ENCODE measurements at places on chromosomes 3 and 15.

DNA sequence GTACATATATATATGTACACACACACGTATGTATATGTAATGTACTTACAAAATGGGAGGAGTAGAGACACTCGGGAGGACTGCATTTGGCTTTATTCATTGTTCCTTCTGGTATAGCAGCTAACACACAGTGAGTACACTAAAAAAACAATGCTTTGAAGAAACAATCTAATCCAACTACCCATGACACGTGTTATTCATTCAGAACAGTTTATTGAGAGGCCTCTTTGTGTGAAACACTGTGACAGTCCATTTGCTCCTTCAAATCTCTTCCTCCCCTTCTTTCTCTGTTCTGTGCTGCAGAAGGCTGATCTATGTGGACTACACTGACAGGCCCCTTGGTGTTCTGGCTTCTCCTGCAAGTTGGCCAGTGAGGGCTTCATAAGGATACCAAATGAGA lies 1075.9 kb upstream of the CFAP20DC start:
- no peak for DNase-seq

GRCh38 chr15:34070003-34070402 lies 31.0 kb upstream of the AVEN start:
- no peak for DNase-seq

DNA sequence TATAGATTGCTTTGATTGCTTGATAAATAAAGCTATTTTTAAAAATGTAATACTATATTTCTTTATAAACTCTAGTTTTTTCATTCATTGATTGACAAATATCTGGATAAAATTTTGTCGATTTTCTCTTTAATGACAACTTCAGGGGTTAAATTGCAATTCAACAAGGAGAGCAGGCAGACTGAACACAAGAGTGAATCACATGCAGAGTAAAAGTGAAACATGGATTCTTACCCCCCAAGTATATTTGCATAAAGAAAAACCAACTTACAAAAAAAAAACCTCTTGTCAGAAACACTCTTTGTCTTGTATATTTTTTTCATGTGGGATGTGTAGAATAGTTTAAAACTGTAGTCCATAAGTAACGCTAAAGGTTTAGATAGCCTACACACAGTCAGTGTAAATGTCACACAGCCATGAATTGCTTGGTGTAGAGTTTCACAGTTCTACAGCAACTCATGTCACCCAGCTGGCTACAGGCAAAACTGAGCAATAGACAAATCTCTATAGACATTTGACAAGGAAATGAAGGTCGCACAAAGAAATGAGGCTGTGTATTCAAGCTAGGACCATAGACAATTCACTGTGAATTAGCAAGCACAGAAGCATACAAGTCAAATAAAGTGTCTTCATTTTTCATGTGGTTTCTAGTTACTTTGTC lies 141.6 kb downstream of the THRB start:
- DNase-seq: no peak

- no peak for DNase-seq
Measured at GRCh38 chr3:53215816-53216215, 40.0 kb downstream of the TKT start.

GRCh38 chr3:101942356-101942755 lies 93.0 kb downstream of the NFKBIZ start:
- no peak for DNase-seq

GRCh38 chr15:85421116-85421925 lies 40.9 kb downstream of the AKAP13 start:
- no peak for DNase-seq

DNA sequence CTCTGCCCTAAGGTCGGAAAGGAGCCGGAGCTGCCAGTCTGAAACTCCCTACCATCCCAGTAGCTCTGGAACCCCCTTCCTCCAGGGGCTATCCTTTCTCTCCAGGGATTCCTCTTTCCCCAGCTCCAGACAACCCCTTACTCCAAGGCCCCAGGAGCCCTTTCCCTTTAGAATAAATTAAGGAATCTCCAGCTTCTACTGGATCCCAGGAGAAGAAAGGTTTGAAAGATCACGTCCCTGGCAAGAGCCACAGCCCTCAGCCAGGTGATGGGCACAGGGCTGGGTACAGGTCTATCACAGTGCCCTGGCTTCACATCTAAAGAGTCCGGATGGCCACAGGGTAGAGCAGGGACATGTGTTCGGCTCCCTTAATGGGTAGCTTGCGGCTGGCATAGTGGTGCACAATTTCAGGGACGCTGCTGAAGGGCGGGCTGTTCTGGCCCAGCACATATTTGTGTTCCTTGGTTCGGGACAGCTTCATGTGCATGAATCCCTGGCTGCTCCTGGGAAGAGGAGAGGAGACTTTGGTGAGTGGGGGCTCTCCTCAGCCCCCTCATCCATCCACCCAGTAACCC lies 20.0 kb downstream of the SHF start:
- no peak for DNase-seq

GRCh38 chr3:134294302-134295280 lies 43.9 kb upstream of the RYK start:
- no peak for DNase-seq

- no peak for DNase-seq
Measured at GRCh38 chr15:36499412-36500389, 79.7 kb upstream of the CDIN1 start.

- no peak for DNase-seq
Measured at GRCh38 chr15:101052031-101052620, 133.0 kb downstream of the LRRK1 start.

DNA sequence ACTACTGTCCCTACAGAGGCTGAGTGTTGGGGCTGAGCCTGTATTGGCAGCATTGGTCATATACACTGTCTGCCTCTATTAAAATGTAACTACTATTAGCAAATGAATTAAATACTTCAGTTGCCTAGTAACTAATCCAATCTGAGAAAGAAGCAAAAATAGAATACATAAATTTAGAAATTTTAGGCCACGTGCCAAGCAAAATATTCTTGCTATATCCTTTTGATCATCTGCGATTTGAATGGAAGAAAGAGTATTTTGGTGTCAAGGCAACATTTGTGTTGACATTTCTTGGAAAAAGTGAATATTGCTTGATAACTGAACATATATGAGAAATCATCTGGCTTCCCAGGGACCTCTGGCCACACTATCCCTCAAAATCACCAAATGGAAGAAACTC lies 148.2 kb upstream of the TOPAZ1 start:
- no peak for DNase-seq

DNA sequence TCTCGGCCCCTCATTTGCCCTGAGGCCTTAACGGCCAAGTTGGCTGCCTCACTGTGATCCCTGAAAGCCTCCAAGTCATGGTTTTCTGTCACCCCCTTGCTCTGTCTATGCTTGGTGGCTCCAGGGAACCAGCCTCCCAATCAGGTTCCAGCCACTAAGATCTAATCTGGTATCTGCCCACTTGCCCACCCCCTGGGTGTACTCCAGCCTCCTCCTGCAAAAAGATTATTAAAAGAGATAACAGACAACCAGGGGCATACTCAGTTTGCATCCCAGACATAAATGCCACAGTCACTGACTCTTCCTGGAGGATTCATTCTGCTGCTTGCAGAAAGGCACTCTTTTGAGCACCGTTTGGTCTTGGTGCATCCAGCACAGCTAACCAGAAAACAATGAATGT lies 103.9 kb downstream of the NTRK3 start:
- no peak for DNase-seq

- DNase-seq: no peak
Measured at GRCh38 chr3:100100425-100100824, 13.9 kb downstream of the FILIP1L start.

- DNase-seq: no peak
Measured at GRCh38 chr3:61804782-61805181, 243.4 kb downstream of the PTPRG start.

DNA sequence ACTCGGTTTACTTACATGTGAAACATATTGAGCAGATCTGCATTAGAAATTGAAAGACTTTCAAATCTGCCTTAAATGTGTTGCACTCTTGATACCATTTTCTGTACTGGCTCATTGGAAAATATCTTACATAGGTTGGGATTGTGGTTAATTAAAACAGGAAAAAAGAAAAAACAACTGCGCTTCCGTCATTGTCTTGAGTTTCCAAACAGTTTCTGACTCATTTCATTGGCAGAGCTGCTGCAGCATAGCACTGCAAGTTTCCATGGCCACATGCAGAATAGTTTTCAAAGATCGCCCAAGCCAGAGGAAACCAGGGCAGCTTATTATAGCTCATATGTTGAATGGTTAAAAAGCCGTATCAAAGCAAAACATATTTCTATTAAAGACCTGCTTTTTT lies 446.6 kb upstream of the BCHE start:
- DNase-seq: no peak

GRCh38 chr3:171321559-171322360 lies 138.4 kb downstream of the TNIK start:
- peak; percentile 87 for DNase-seq

DNA sequence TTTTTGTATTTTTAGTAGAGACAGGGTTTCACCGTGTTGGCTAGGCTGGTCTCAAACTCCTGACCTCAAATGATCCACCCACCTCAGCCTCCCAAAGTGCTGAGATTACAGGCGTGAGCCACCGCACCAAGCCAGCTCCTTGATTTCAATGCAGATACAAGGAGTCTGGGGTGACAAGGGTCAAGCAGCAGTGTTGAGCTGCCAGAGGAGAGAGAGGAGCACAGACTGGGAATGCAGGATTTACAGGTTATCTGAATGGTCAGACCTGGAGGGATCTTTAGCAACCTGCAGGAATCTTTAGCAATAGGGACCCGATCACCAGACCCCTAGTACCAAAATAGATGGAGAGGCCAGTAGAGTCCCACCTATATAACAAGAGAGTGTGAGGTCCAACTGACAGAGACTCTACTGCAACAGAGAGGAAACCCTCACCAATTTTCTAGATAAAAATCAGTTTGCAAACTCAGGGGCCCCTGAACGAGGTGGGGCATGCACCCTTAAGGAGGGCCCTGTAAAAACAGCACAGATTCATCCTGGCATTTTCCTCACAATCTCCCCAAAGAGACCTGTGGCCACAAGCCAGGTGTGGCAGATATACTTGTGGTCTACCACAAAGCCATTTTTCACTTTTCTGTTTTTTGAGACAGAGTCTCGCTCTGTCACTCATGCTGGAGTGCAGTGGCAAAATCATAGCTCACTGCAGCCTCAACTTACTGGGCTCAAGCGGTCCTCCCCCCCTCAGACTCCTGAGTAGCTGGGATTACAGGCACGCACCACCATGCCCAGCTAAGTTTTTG lies 10.7 kb upstream of the SHISA5 start:
- no peak for DNase-seq

DNA sequence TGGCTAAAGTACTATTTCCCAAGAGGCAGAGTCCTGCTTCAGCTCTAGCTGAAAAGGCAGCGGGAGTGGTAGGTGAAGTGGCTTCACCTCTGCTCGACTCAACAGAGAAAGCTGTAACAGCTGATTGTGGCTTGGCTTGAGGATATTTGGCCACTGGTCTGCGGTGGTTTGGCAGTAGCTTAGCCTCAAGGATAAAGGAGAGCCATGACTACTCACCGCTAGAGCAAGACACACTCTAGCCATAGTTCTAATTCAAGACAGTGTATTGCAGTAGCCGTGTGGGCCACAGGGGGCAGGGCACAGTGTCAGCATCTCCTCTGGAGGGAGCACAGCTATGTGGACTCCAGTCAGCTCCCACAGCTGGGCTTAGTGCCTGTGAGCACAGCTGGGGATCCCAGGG lies 23.5 kb downstream of the TPRG1 start:
- no peak for DNase-seq

GRCh38 chr3:26556637-26557036 lies 65.9 kb upstream of the LRRC3B start:
- no peak for DNase-seq

GRCh38 chr15:39468828-39469227 lies 112.1 kb upstream of the THBS1 start:
- DNase-seq: no peak

DNA sequence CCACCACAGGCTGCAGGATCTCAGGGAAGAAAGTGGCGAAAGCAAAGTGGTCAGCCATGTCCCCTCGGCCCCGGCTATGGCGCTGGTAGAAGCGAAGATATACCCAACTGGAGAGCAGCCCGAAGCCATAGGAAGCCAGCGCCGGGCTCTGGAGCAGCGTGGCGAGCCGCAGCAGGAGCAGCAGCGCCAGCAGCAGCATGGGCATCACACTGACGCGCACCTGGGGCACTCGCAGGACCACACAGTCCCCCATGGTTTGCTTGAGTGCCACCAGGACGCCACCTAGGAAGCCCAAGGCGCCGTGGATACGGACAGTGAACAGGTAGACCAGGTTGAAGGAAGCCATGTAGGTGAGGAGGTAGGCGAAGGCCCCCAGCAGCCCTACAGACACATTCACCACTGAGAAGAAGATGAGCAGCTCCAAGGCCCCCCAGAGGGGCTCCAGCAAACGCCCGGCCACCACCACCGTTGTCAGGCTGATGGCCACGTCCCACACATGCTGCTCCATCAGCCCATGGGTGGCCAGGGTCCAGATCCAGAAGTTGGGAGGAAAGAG lies 888 bp downstream of the TMEM115 start:
- no peak for DNase-seq

DNA sequence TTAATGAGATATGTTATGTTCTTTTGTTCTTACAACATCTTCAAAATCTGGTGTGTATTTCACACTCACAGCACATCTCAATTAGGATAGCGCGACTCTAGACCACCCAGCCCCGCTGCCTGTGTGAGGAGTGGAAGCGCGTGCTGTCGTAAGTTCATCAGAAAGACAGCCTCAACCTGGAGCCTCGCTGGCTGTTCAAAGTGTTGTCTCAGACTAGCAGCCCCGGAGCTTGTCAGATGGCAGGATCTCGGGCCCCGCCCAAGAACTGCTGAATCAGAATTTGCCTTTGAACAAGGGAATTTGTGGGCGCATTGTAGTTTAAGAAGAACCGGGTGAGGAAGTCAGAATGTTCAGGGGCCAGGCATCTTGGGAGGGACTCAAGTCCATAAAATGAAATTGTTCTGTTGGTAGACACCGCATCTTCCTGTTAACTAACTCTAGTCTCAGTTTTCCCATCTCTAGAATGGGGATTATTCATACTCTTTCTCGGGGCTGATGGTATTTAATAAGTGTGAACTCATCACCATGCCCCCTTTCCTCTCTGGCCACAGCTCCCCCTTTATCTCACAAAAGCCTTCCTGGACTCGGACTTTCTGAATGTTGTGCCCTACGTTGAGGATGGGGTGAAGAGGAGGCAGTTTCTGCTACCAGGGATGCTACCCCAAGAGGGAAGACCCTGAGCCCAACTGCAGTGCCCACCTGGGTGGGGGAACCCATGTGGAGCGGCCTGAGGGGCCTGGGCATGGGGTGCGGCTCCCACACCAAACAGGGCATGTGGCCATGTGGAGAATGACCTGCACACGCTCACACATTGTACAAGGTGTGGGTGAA lies 40.4 kb downstream of the BHLHE40 start:
- DNase-seq: no peak

All from DMS 273 treated with DMSO at 0.1 percent for 48 hours (cell line).